ENCODE measurements at places on chromosomes 4 and X. TPM values are rescaled to one million over a fixed set of nuclear protein-coding genes. Genes with fewer than 3 reads are reported as not detected.

The TASL gene
- total RNA-seq, result 1.4 TPM

- H3K27me3 ChIP-seq, result no peaks in the 10 kb centered on the region
- H3K4me1 ChIP-seq, result no peaks in the 10 kb centered on the region
- no peak overlapping the region for H3K4me3 ChIP-seq
- no peak overlapping the region for H3K27ac ChIP-seq
- no peaks in the 10 kb centered on the region for H3K36me3 ChIP-seq
Measured at GRCh38 chrX:54166915-54167314, 16.1 kb downstream of the FAM120C start.

The PDZD4 gene
- 16.6 TPM for total RNA-seq

- no peak overlapping the region for H3K4me3 ChIP-seq
- H3K36me3 ChIP-seq, result no peaks in the 10 kb centered on the region
- H3K27me3 ChIP-seq, result no peaks in the 10 kb centered on the region
- H3K27ac ChIP-seq, result no peak overlapping the region
- DNase-seq, result no peak
- H3K4me1 ChIP-seq, result no peaks in the 10 kb centered on the region
Measured at GRCh38 chrX:130789793-130790192, 113.2 kb downstream of the ENOX2 start.

- H3K27ac ChIP-seq, result no peak overlapping the region
- no peak for DNase-seq
- no peaks in the 10 kb centered on the region for H3K36me3 ChIP-seq
- H3K4me3 ChIP-seq, result no peak overlapping the region
- no peaks in the 10 kb centered on the region for H3K4me1 ChIP-seq
Measured at GRCh38 chrX:138759217-138759943, 47.9 kb upstream of the FGF13 start.

The DNAAF6 gene
- not detected for total RNA-seq

GRCh38 chr4:38210396-38211114, 250.4 kb downstream of the PTTG2 start:
- H3K36me3 ChIP-seq, result no peaks in the 10 kb centered on the region
- no peak overlapping the region for H3K4me3 ChIP-seq
- no peaks in the 10 kb centered on the region for H3K27me3 ChIP-seq
- no peak for DNase-seq

DNA sequence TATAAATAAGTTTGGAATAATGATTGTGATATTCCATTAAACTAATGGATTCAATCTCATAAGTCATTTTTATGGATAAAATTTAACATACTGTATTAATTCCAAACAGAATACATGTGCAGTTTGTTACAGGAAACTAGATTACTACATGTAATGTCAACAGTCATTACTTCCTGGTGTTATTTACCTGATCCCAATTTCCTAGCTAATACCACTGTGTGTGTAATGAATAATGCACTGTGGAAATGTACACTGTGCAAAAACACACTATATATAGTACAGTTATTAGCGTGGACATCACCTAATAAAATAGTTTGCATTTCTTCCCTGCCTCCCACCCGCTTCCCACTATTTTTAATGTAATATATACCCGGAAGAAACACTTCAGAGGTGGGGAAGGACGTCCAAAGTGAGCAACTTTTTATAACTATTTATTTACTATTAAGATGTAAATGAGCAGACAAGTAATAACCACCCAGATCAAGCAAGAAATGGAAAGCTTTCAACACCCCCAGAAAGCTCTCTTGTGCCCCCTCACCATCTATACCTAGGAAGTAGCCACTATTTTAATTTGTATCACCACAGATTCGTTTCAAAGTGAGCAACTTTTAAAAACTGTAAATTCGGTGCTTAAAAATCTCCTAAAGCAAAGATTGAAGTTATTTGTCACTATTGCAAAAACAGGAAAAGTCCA, 219.1 kb downstream of the THOC2 start:
- H3K27me3 ChIP-seq, result no peaks in the 10 kb centered on the region
- H3K36me3 ChIP-seq, result no peaks in the 10 kb centered on the region
- no peak overlapping the region for H3K4me3 ChIP-seq
- DNase-seq, result no peak

GRCh38 chr4:152351080-152351479, 184.8 kb downstream of the FBXW7 start:
- H3K4me1 ChIP-seq, result peaks cover 14% of the 10 kb centered on the region
- no peak for DNase-seq
- H3K27me3 ChIP-seq, result no peaks in the 10 kb centered on the region

DNA sequence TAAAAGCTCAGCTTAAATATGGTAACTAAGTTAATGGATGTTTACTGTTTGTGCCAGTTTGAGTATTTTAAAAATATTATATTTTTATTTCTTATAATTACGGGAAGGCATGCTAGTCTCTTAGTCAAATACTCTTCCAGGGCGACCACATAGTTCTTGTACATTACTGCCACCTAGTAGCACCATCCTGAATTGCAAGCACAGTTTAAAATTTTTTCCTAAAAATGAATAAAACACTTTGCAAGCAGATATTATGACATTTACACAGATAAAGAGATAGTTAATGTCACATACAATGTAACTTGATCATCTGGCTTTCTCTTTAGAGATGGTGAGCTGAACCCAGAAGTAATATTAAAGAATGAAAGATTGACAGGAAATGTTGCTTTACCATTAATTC, 11.5 kb downstream of the NDP start:
- no peaks in the 10 kb centered on the region for H3K4me1 ChIP-seq
- no peaks in the 10 kb centered on the region for H3K36me3 ChIP-seq
- H3K27ac ChIP-seq, result no peak overlapping the region
- H3K4me3 ChIP-seq, result no peak overlapping the region

DNA sequence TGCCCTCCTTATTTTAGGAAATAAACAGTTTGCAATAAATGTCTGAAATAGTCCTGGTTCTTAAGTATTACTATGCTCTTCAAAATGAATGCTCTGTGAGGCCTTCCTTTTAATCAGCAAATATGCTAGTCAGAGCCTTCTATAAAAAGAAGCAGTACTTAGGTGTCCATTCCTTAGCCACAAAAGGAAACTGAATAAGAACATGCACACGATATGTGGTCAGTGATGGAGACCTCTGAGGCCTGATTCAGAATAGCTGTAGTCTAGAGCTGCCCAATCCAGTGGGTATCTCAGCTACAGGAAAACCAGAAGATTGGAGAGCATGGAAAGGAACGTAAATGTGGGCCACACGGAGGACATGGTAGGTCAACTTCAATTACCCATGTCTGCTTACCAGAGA, 141.8 kb downstream of the RASL11B start:
- H3K27me3 ChIP-seq, result no peaks in the 10 kb centered on the region
- DNase-seq, result no peak
- H3K4me1 ChIP-seq, result no peaks in the 10 kb centered on the region
- H3K27ac ChIP-seq, result no peak overlapping the region
- H3K4me3 ChIP-seq, result no peak overlapping the region

DNA sequence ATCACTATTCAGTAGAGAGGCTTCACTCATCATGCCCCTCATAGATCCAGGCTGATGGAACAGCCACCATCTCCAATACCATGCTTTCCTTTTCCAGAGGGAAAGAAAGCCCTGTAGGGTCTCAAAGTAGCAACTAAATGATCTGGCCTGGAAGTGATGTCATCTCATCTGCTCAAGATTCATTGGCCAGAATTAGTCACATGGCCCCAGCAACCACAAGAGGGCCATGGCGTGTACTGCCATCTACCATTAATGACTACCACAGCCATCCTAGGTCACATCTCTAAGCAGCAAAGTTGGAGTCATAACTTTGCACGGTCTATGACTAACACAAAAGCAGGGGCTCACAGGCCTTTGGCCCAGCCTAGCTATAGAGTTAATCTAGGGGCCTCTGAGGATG, 194.8 kb downstream of the KIT start:
- DNase-seq, result no peak
- H3K4me1 ChIP-seq, result no peaks in the 10 kb centered on the region
- H3K4me3 ChIP-seq, result no peak overlapping the region
- no peaks in the 10 kb centered on the region for H3K36me3 ChIP-seq
- H3K27ac ChIP-seq, result no peak overlapping the region

GRCh38 chr4:14152834-14153519, 525.5 kb upstream of the BOD1L1 start:
- no peaks in the 10 kb centered on the region for H3K36me3 ChIP-seq
- no peaks in the 10 kb centered on the region for H3K27me3 ChIP-seq
- DNase-seq, result no peak
- no peaks in the 10 kb centered on the region for H3K4me1 ChIP-seq

DNA sequence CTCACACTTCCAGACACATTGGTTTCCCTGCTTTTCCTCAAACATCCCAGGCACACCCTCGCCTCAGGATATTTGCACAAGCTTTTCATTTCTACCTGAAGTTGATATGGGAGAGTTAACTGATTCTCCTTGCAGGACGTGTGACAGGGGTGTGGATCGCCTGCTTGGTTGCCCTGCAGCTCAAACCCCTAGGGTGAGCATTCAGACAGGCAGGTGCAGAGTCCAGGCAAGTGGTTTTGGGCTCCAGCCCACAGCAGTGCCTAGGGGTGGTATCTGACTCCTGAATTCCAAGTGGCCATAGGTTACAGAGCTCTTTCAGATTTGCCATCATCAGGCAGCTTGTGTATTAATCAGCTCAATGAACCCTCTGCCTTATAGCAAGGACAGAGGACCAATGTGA, 1104.2 kb upstream of the IGFBP7 start:
- no peak overlapping the region for H3K27ac ChIP-seq
- no peaks in the 10 kb centered on the region for H3K27me3 ChIP-seq
- no peak overlapping the region for H3K4me3 ChIP-seq

Measured in T-cell (primary cell).